ENCODE measurements at places on chromosomes 11 and 22. TPM values are rescaled to one million over a fixed set of nuclear protein-coding genes. Genes with fewer than 3 reads are reported as not detected.

The OR5B21 gene
- total RNA-seq = not detected

DNA sequence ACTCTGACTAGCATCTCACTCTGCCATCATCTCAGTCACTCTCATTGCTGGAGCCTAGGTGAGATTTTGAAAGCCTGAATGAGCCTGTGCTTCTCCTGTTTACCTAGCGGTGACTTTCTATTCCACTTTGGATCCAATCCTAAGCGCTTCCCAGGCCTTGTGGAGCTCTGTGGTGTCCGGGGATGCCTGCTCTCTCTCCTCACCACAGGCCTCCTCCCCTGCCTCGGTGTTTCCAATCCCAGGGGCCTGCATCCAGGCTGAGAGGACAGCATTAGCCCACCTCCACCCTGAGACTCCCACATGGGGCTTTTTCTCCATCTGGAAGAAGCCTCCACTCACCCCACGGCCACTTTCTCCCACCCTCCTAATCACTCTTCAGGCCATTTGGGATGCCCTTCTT lies 380.3 kb downstream of the NTM start:
- DNase-seq = no peak

GRCh38 chr22:40410731-40411505 lies 40.5 kb downstream of the SGSM3 start:
- DNase-seq = no peak

- no peak for DNase-seq
Observed at GRCh38 chr11:94000659-94001058, 20.5 kb upstream of the HEPHL1 start.

DNA sequence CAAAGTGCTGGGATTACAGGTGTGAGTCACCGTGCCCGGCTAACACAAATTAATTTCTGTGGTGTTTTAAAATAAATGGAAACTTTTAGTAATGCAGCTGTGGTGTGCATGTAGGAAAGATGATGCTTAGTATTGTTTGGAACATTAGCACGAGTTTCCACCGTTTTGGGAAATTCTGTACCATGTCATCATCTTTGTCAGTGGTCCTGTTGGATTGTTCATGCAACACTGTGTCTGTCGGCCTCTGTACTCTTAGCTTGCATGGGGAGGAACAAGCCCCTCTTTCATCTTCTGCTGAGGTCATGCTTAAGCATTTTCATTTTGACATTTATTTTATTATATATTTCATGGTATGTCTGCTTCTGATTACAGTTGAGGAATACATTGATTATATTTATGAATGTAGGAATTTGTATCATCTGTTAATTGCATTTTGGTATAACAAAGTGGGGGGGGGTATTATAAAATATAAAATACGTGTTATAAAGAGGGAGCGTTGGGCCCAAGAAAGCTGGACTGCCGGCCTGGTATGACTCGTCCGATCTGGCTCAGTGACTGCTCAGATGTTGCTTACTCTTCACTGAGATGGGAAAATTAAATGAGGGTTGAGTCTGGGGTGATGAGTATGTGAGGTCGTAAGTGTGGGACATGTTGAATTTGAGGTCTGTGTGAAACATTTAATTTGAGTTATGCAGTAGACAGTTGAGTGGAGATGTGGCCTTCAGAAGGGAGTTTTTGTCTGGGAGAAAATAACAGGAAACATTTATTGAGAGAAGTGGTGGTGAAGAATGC lies 28.7 kb downstream of the CECR2 start:
- DNase-seq = no peak

- DNase-seq = no peak
Observed at GRCh38 chr11:1949302-1949701, 2.2 kb downstream of the MRPL23 start.

DNA sequence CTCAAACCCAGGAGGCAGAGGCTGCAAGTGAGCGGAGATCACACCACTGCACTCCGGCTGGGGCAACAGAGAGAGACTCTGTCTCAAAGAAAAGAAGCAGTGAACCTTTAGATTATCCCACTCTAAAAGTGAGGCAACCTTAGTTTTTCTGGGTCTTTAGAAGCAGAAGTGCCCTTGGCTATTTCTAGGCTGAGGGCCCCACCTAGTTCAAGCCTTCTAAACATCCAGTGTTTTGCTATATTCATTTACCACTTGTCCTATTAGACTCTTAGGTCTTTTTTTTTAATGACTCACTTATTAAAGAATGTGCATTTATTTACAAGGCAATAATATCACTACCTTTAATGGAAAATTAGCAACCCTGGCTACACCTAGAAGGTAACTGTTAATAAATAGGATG lies 16.7 kb upstream of the EHF start:
- no peak for DNase-seq

GRCh38 chr11:128289048-128289447 lies 298.3 kb downstream of the ETS1 start:
- DNase-seq = no peak

GRCh38 chr22:30603801-30604200 lies 3.2 kb upstream of the TCN2 start:
- no peak for DNase-seq

DNA sequence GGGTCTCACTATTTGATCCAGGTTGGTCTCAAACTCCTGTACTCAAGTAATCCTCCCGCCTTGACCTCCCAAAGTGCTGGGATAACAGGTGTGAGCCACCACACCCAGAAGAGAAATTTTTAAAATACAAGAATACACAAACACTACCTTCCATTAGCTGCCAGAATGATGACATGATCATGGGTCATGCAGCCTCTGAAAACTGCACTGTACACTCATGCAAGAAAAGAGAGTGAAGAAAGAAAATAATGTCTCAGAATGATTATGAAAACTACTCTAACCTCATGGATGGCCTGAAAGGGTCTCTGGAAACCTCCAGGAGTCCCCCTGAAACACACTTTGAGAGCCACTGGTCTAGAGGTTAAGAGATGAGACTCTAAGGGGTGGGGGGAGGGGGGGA lies 18.8 kb downstream of the VPS37C start:
- DNase-seq = no peak

All from CD4-positive, CD25-positive, alpha-beta regulatory T cell (primary cell).